Activated CD4-positive, alpha-beta T cell treated with anti-CD3 and anti-CD28 coated beads for 1 hour (primary cell): ENCODE measurements at places on chromosomes 12 and 14.

- no peak for DNase-seq
These were observed 186.0 kb upstream of the HMGA2 start for GRCh38 chr12:65638324-65638723.

GRCh38 chr12:3712209-3712992 lies 40.5 kb downstream of the CRACR2A start:
- no peak for DNase-seq

- no peak for DNase-seq
These were observed 4.3 kb upstream of the HIF1A start for GRCh38 chr14:61690982-61691381.

GRCh38 chr14:75476274-75476995 lies 45.8 kb upstream of the BATF start:
- DNase-seq, result no peak

DNA sequence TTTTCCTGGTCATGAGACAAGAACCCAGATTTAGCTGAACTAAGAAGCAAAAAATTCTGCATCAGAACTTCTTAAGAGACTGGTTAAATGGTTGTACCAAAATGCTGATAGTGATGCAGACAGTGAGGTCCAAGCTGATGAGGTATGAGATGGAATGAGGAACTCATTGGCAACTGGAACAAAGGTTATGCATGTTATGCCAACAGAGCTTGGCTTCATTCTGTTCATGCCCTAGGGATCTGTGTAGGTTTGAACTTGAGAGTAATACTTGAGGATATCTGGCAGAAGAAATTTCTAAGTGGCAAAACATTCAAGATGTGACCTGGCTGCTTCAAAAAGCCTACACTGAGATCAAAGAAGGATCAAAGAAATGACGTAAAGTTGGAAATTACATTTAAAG lies 398.0 kb downstream of the FSCB start:
- no peak for DNase-seq
